A172 (cell line): ENCODE measurements at places on chromosomes 1 and 21. TPM values are rescaled to one million over a fixed set of nuclear protein-coding genes. Genes with fewer than 3 reads are reported as not detected.

The SRGAP2 gene
- 31.0 and 31.5 TPM in 2 replicates for total RNA-seq

The RNASEL gene
- 14.6 and 16.7 TPM in 2 replicates for total RNA-seq

The RPTN gene
- not detected in 2 replicates for total RNA-seq

The MANEAL gene
- 13.2 and 13.9 TPM in 2 replicates for total RNA-seq

The SPATC1L gene
- 13.9 and 16.0 TPM in 2 replicates for total RNA-seq

- no peak for DNase-seq
These were observed 1.2 kb downstream of the CLSPN start for GRCh38 chr1:35768350-35769187.

GRCh38 chr1:226656601-226657277 is 82.3 kb downstream of the ITPKB start:
- peak; percentile 60 for DNase-seq

DNA sequence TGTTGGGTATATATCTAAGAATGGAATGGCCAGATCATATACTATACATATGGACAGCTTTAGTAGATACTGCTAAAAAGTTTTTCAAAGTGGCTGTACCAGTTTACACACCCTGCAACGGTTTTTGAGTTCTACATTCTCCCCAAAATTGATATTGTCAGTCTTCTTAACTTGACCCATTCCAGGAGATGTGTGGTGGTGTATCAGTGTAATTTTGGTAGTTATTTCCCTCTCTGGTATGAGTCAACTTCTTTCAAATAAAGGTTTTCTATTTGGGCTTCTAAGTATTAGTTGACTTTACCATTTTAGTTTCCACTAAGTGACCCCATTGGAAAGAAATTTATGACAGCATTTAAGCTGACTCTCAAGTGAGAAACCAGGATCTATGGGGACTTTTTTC is 29.2 kb downstream of the INKA2 start:
- no peak for DNase-seq

DNA sequence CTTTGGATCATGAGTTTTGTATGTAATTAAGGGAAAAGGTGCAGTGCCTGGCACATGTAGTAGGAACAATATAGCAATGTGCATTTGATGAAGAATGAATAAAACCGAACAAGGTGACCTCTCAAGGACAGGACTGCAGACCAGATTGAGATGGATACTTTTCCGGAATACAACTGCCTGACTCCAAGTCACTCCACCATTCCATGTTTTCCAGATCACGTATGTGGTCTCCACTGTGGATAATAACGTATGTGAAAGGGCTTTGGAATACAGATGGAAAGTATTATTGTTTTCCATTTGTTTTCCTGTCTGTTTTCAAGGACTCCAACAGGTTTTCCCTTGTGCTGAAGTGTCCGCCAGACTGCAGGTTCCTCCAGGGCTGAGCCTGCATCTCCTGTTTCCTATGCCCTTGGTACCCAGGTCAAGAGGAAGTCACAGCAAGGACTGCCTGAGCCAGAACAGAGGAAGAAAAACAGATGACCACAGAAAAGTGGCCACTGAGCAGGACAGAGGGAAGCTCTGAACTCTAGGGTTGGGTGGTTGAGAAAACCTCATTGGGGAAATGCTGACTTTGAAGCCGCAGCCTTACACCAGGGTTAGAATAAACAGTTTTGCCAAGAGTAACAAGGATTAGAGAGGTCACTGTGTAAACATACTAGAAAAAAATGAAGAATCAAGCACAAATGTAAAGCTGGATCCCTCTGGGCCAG is 4.0 kb downstream of the CFAP45 start:
- DNase-seq: no peak

- no peak for DNase-seq
These were observed 9.8 kb upstream of the PLCH2 start for GRCh38 chr1:2466270-2466665.

DNA sequence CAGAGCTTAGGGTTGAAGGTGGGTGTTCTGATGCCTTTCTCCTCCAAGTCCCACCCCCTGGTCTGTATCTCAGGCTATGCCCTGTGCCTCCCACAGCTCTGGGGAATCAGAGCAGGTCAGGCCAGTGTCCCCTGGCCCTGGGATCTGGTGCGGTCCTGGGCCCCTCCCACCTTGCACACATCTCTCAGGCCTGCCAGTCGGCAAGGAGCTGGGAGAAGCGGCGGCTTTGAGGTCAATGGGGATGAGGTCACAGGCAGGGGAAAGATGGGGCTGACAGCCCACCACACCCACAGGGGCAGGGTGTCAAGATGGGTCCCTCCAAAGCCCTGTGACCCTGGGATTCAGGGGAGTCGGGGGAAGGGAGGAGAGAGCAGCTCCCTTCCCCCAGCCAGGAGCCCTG is 65.4 kb upstream of the CASZ1 start:
- no peak for DNase-seq

DNA sequence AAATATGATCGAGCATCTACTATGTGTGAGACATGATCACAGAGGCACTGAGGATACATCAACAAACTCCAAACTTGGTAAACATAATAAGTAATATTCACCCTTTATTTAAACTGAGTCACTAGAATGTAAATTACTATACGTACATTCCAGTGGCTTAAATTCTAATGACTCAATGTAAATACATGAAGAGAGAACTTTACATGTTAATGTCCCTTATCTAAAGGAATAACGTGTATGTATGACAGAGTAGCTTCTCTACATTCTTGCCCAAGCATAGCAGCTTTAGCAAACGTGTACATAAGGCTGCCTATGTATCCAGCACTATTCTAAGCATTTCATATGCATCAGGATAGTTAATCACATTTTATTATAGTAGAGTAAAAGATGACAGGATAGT is 111.8 kb upstream of the CYYR1 start:
- no peak for DNase-seq

DNA sequence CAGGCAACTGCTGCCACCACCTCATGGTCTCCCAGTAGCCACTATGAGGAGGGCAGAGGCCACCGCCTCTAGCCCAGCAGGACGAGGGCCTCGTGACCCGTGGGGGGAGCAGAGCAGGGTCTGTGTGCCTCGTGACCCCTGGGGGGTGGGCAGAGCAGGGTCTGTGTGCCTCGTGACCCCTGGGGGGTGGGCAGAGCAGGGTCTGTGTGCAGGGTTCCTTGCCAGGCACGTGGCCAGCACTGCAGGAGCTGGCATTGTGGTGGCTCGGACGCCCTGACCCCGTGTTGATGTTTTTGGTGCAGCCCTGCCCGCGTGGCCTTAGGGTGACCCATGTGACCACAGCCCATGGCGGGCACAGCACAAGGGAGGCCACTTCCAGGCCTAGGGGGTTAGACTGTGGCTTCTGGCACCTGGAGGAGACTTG is 52.8 kb downstream of the SLX9 start:
- no peak for DNase-seq

DNA sequence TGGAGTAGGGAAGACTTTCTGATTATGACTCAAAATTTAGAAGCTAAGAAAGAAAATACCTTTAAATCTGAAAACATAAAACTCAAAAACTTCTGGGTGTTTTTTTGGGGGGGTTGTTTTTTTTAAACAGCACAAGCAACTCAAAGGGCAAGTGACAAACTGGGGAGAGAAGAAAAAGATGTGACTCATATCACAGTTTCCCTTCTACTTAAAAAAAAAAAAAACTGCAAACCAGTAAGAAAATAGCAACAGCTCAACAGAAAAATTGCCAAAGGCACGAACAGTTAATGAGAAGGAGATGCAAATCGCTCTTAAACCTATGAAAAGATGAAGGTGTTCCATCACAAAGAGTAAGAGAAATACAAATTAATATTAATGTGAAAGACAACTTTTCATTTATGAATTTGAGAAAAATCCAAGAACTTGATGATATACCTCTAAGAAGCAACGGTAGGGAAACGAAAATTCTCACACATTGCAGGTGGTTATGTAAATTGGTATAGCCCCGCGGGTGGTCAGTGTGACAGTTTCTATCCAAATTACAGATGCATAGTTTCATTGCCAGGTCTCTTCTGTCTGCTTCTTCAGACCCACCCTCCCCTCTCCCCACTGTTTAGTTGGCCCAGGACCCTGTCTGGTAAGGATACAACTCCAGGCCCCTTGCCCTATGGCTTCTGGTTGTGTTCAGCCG is 9.0 kb downstream of the IFNAR2 start:
- DNase-seq: no peak
